ENCODE measurements at places on chromosomes 2 and 18.

- DNase-seq, result no peak
These were observed 33.4 kb upstream of the TBR1 start for GRCh38 chr2:161382747-161383146.

DNA sequence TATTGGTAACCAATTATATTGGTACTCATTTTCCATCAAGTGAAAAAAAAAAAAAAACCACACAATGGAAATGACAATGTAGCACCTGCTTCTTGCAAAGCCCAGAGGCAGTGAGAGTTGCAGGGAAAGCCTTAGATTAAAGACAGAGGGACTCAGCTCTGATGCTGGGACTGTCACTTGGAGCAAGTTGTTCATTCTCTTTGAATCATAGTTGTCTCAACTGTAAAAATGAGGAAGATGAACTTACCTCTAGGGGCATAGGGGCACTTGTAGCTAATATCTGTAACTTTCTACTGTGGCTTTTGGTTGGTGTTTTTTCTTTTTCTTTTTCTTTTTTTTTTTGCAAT lies 81.4 kb upstream of the LPIN2 start:
- no peak for DNase-seq

GRCh38 chr2:84717302-84717701 lies 163.6 kb downstream of the TRABD2A start:
- no peak for DNase-seq

DNA sequence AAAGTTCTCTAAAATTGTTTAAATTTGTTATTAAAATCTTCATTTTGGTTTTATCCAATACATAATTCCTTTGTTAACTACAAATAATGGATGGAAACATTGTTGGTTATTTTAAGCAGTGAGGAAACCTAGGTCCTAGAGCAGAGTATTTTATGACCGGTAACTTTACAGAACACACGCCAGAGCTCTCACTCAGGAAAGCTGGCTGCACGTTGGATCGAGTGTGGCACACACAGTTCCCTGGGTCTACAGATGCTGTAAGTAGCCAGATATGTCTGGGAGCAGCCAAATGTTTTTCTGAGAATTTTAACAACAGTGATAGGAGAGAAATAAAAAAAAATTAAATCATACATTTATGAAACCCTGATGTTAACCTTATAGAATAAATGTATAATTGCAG lies 264.4 kb downstream of the ZNF407 start:
- DNase-seq, result no peak
